Epithelial cell of alveolus of lung (primary cell): ENCODE measurements at places on chromosomes 7 and 10. TPM values are rescaled to one million over a fixed set of nuclear protein-coding genes. Genes with fewer than 3 reads are reported as not detected.

KCNH2 gene
- under 0.01 and 0.16 TPM in 2 replicates for total RNA-seq

CFAP46 gene
- 0.80 and 4.1 TPM in 2 replicates for total RNA-seq

ZNF479 gene
- total RNA-seq, result not detected in 2 replicates

MLXIPL gene
- total RNA-seq, result 2.3 TPM in 1 of 2 replicates, not detected in the other

SPDYE11 gene
- not detected in 2 replicates for total RNA-seq
